ENCODE measurements at places on chromosomes 3 and 15. TPM values are rescaled to one million over a fixed set of nuclear protein-coding genes. Genes with fewer than 3 reads are reported as not detected.

GRCh38 chr3:157089455-157090221 is 70.3 kb downstream of the CCNL1 start:
- DNase-seq, result peak; percentile 57

- no peak for DNase-seq
Observed at GRCh38 chr15:67192185-67192820, 62.2 kb downstream of the AAGAB start.

Gene MESP2
- total RNA-seq, result 0.75 TPM

DNA sequence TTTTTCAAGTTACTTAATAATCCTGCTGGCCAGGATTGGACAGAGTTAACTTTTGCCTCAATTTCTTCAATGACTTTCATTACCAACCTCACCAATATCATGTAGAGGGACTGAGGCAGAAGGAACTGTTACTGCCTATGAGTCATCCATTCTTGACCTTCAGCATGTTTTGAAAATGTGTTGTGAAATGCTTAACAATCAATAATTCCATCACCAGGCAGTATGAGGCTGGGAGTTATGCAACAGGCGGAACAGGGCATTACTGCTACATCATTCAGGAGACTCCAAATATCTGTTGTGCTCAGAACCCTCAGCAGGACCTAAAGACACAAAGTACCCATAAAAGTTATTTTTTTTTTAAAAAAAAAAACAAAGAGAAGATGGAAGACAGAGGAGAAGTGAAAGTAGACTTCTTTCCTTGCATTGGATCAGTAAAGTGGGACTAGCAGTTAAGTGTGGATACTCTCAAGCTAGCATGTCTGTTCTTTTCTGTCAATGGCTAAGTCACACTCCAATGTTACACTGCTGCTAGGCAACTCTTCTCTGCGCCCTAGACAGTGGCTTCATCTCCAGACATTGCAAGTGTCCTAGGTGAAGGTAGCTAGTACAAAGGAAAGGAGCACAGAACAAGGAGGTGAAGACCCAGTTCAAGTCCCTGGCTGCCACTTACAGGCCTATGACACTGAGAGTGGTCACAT is 184.9 kb upstream of the LPP start:
- peak; percentile 78 for DNase-seq

Gene ADGRG7
- total RNA-seq, result 2.0 TPM

DNA sequence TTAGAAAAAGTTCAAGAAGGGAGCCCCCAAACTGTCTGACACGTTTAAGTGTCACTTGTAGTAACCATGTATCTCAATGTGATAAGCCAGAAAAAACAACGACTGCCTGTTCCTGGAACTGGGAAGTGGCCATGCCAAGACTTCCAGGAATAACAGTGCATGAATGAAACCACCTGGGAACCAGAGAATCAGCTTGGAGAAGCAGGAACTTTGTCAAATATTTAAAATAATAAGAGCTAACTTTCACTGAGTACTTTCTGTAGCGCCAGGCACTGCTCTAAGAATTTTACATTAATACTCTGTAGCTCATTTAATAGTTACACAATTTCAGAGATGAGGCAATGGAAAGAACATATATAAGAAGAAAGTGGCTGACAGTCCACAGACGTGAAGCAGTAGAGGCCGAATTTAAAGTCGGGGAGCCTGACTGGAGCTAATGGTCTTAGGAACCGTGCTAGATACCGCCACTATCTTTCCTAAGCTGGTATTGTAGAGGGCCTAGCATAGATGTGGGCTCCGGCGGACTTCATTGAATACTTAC is 876 bp downstream of the PLSCR1 start:
- no peak for DNase-seq

- DNase-seq, result no peak
Observed at GRCh38 chr15:47688573-47689086, 28.7 kb upstream of the SEMA6D start.

Gene CYP11A1
- total RNA-seq, result 0.72 TPM

- DNase-seq, result no peak
Observed at GRCh38 chr3:40468018-40468417, 8.9 kb upstream of the ZNF619 start.

- no peak for DNase-seq
Observed at GRCh38 chr15:37792351-37792750, 142.1 kb upstream of the TMCO5A start.
